ENCODE measurements at places on chromosomes 2 and 18.

DNA sequence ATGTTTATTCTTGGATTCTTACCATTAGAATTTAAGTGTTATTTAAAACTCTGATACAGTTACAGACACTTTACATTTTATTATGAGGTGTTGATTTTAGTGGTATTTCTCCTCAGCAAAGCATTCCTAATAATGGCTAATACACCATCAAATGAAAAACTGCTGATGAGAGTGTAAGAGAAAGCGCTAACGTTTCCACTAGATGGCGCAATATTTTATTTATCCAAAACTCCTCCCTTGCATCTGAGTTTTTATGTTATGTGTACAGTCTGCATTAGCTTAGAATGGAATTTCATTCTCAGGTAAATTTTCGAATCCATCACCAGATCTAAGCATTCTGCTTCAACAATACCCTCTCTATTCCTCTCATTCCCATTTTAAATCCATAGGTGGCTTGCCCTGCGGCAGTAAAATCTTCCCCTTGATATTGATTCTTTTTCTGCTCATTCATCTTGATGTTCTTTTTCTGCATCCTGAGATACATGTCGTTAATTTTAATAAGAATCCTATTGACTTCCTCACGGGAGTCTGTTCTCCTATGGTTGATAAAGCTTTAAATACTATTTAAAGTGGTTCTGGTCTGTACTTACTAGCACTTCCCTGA is 53.9 kb downstream of the PRKRA start:
- DNase-seq = peak; percentile 41

DNA sequence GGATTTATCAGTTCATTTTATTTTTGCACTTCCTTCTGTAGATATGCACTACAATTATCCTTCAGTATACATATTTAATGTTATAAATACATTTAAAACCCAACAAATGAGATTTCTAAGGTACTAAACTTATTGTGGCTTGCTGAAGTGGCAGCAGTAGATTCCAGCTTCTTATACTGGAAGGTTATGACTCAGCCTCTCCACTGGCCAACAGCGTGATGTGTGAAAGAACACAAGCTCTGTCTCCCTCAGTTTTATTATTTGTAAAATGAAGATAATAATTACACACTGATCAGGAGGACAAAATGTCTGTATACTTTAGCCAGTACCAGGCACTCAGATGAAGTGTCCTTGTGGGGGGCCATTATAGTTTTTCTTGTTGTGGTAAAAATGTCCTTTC is 1147.1 kb downstream of the CNTNAP5 start:
- no peak for DNase-seq

DNA sequence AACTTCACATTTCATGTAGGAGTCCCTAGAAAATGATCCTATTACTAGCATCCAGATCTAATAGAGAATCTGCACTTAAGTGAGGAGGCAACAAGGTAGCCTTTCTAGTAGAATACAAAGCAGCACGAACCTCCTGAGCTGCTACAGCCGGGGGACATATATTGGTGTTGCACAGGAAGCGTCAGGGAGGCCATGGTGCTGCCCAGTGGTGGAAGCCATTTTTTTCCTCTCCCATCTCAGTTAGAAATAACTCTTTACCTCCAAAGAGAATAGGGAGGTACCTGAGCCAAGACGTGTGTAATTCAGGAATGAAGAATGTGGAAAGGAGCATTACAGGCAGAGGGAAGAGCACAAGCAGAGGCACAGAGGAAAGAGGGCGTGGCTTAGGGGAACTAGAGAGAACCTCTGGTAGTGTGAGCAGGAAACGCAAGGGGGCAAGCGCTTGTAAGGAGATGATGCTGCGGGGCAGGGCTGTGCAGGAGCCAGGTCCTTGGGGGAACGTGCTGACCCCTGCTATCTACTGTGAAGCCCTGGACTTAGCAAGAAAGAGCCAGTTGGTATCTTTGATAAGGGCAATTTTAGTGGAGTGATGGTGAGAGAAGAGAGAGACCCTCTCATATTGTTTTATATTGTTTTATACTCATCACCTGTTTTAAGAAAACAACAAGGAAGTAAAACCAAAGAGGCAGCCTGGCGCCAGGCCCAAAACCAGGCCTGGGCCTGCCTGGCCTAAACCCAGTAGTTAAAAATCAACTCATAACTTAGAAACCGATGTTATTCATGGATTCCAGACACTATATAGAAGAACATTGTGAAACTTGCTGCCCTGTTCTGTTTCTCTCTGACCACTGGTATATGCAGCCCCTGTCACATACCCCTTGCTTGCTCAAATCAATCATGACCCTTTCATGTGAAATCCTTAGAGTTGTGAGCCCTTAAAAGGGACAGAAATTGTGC is 50.0 kb upstream of the TTC39C start:
- no peak for DNase-seq

DNA sequence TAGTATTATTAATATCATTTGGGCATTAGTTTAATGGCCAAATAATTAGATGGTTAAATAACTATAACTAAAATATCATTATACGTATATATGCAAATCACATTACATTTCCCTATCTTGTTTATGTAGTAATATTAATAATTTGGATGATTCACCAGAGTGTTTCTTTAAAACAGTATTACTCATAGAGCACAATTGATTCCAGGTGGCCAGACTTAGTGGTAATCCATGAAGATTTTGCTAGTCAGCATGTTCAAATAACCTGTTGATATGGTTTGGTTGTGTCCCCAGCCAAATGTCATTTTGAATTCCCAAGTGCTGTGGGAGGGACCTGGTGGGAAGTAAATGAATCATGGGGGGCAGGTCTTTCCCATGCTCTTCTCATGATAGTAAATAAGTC is 782.3 kb downstream of the LRP1B start:
- peak; percentile 30 for DNase-seq

GRCh38 chr2:111678161-111678560 is 205.8 kb downstream of the ANAPC1 start:
- no peak for DNase-seq

DNA sequence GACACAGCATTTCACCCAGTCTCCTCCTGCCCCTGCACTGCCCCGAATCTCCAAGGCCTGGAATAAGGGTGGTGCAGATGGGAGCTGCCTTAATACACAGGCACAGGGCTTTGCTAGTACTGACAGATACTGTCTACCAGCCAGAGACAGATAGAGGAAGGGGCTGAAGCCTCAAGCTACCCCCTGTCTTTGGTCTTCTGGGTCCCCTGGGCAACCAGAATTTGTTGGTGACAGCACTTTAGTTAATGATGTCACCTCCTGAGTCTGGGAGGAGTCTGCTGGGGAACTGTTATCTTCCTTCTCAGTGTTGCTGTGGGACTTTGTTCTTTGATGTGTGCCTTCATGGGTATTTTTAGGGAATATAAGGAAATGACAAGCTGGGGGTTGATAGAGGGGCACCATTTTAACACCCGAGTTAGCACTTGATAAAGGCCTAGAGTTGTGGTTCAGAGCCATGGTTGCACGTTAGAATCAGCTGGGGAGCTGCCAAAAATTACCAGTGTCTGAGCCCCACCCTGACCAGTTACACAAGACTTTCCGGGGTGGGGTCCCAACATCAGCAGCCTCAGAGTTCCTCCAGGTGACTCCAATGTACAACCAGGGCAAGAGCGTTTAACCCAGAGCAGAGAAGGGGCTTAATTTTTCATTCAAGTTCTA is 136.8 kb downstream of the SMAD7 start:
- DNase-seq = no peak

DNA sequence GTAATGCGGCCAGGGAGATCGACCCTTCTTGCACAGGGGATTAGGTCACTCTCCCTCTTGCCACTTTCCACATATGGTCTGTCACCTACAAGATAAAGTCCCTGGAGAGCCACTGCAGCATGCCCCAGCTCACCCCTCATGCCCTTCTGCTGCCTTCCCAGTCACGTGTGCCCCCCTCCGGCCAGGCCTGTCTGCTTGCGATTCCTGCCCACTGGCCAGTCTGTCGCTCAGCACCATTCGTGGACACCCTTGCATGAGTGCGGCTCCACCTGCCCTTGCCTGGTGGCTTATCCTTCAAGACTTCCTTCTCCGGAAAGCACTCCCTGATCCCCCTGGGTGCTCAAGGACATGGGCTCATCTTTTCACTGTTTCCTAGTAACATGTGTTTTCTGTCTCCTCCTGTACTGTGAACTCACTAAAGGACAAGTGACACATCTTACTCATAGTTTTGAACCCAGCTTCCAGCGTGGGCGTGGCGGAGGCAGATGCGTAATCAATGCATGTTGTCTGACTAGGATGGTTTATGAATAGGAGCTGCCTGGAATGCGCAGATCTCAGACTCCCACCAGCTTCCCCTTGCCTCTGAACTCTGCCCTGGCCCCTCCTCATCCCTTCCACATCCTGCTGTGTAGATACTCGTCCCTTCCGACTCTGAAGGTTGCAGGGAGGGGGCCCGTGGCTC is 7.8 kb upstream of the NT5DC4 start:
- no peak for DNase-seq

- no peak for DNase-seq
These were observed 151.0 kb upstream of the GATA6 start for GRCh38 chr18:22018366-22018765.

GRCh38 chr2:108454440-108454839 is 5.4 kb downstream of the GCC2 start:
- DNase-seq = no peak

DNA sequence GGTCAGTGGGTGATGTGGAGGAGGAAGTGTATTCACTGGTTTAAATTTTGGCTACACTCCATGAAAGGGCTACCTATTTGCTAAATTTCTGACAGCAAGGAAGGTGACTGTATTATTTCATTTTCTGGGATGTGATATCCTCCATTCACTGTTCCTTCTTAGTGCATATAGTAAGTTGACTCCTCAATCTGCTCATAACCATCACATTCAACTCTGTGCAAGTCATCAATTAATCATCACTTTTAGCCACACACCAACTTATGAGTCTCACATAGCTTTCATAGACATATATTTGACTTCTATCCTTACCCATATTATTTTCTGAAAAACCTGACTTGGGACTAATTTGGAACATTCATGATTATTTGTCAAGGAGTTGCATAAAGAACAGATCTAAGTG is 16.9 kb downstream of the KLHL41 start:
- DNase-seq = no peak

GRCh38 chr2:33437297-33437696 is 39.2 kb upstream of the RASGRP3 start:
- peak; percentile 91 for DNase-seq

DNA sequence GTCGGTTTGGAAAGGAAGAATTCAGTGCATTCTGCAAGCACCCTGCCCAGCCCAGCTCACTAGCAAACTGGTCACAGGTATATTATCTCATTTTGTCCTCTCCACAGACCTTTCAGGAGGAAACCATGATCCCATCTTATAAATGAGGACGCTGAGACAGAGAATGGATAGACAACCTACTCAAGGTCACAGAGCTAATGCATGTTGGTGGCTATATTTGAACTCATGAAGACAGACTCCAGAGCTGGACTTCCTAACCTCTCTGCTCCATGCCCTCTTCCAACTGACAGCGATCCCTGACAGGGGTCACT is 29.5 kb downstream of the SERPINB5 start:
- no peak for DNase-seq

GRCh38 chr2:167297292-167297691 is 409.0 kb downstream of the XIRP2 start:
- no peak for DNase-seq

GRCh38 chr2:62974999-62975398 is 75.6 kb upstream of the OTX1 start:
- no peak for DNase-seq

DNA sequence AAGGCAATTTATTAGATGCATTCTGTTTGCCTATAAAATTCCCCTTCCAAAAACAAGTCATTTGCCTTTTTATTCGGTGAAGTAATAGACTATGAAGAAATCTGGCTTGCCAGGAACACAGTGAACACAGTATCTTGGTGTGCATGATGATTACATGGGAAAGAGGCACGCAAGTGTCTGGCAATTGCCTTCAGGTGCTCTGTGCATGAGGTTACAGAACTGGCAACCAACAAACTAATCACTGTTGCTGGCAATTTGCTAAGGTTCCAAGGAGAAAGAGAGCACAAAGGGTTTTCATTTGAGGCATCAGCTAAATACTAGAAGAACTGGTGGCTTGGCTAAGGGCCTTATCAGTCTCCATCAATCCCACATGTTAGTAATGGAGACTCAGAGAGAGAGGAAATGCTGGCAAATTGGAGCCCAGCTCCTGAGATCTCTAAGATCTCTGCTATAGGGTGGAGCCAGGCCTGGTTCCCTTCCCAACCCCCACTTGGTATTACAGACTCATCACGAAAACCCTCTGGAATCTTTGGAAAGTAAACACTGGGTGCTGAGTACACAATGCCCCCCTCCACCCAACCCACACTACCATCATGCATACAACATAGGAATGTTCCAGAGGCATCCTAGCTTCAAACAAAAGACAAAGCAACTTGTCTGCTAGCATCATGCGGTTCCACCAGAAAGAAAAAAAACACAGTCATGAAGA is 10.4 kb downstream of the RNF152 start:
- DNase-seq = no peak

DNA sequence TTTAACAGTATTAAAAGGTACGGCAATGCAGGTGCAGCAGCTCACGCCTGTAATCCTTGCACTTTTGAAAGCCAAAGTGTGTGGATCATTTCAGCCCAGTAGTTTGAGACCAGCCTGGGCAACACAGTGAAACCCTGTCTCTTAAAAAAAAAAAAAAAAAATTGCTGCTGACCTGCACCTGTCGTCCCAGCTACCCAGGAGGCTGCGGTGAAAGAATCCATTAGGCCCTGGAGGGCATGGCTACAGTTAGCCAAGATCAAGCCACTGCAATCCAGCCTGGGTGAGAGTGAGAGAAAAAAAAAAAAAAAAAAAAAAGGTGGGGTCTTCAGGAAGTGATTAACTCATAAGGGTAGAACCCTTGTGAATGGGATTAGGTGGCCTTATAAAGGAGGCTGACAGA is 12.8 kb downstream of the CUL3 start:
- DNase-seq = no peak

DNA sequence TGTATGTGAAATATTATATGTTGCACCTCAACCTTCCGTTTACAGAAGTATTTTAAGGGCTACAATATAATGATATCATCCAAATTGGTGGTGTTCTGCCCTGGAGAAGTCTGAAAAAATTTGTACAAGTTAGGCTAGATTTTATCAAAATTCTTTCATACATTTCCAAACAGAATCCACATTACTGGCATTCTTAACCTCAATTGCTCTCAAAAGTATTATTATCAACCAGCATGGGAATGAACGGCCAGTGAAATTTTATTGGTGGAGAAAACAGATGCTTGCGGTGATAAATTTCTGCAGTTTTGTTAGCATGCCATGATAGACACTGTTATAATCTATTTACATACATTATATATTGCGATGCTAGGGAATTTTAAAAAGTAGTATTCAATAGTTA is 88.3 kb upstream of the TFPI start:
- no peak for DNase-seq

DNA sequence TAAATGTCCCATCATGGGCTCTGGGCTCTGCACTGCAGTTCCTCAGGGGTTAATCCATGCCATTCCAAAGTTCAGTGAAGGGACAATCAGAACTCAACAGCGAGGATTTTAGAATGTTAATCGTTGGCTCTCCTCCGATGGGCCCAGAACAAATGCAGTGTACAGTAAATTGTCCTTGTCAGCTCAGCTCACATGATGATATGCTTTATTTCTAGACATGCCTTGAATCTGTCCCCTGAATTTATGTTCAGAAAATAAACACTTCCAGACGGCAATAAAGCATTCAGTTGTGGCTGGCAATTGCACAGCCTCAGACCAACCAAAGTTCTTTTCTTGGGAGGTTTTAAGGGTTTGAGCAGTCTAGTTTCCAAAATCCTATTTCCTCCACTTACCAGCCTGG is 981.2 kb downstream of the BCL11A start:
- DNase-seq = no peak
